ENCODE measurements at places on chromosomes 16 and 17.

- no peak for DNase-seq
These were observed 5.0 kb downstream of the CA4 start for GRCh38 chr17:60154616-60155426.

- no peak for DNase-seq
These were observed 15.3 kb downstream of the NLK start for GRCh38 chr17:28057731-28058246.

- DNase-seq, result no peak
These were observed 67.3 kb downstream of the ZNF423 start for GRCh38 chr16:49788572-49788971.

DNA sequence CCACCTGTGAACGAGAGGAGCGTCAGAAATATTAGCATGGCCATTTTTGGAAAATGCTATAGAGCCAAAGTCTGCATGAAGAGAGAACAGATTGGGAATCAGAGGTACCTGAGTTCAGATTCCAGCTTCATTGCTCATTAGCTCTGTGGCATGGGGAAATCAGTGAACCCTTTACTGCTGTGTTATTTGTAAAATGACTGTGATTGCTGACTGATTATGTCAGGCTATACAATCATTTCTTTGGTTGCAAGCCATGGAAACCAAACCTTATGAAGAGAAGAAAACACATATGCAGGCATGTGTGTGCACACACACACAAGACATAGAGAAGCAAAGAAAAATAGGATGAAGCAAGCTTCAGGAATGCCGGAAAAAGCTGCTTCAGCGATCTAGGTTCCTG, 101.4 kb upstream of the HSBP1 start:
- DNase-seq, result no peak

- DNase-seq, result no peak
These were observed 46.5 kb downstream of the NT5M start for GRCh38 chr17:17349724-17350106.

DNA sequence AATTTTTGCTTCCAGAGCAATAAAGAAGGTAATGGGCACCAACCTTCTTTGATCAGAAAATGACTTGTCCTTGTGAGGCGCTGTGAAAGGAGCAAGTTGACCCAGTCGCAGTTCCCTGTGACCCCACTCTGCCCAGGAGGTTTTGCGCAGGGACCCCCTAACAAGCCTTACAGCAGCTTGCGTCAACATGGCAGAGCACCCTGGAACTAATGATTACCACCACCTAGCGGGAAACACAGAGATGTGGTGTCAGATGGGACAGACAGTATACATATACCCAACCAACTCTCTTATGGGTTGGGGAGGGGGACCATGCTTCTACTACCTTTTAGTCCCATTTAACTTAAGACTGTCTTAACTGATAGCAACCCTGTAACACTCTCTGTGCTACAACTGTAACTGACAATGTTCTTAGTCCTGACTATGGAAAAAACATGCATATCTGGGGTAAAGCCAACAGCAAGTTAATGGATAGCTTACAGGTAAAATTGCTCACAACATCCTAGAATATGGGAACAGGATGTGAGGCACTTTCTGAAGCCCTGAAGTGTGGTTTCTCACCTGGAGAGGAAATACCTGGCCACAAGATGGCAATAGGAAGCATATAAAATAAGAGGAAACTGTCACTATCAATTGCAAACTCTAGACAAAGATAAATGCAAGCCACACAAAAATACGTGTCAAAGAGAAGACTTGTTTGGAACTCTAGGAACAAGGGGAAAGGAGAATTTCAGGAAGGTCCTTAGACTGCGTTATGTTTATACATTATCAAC, 3.0 kb downstream of the KARS1 start:
- DNase-seq, result no peak

DNA sequence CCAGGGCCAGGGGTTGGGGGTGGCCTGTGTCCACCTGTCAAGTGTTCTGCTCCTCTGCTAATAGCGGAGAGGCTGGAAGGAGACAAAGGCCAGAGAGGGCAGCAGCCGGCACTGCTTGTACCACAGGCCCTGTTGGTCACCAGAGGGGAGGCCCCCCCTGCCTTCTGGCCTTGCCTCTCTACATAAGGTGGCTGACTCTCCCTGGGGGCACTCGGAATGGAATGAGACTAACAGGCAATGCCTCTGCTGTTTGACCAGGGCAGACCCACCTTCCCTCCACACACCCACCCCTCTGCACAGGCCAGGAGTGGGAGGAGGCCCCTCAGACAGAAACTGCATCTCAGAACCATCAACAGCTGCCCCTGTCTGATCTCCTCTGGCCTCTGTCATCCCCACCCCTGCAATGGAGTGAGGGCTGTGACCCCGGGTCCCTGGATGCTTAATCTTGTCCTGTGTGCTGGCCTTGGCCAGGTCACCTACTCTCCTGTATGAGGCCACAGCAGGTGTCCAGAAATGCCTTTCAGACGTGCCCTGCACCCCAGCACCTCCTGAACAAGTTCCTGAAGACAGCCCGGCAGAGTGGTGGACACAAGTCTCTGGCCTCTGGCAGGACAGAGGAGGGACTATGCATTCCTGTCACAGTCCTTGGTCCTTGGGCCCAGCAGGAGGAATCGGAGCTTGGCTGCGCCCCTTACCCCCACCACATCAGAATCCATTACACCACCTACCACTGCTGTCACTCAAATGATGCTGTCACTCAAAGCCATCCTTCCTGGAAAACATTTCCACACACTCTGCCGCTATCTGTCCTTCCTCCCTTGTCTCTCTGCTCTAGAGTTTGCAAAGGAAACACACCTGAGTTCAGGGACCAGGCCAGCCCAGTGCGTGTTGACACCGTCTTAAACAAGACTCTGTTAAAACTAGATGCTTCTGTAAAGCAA, 107.5 kb upstream of the ZNF750 start:
- peak; percentile 10 for DNase-seq

Measured in activated CD8-positive, alpha-beta memory T cell treated with anti-CD3 and anti-CD28 coated beads, Interleukin-2, amount 50 U/mL, for 4 hours (primary cell).